Stimulated activated CD4-positive, alpha-beta T cell treated with anti-CD3 and anti-CD28 coated beads, Interleukin-2, amount 100 ng/mL, for 4 hours (primary cell): ENCODE measurements at places on chromosomes 7 and 10.

DNA sequence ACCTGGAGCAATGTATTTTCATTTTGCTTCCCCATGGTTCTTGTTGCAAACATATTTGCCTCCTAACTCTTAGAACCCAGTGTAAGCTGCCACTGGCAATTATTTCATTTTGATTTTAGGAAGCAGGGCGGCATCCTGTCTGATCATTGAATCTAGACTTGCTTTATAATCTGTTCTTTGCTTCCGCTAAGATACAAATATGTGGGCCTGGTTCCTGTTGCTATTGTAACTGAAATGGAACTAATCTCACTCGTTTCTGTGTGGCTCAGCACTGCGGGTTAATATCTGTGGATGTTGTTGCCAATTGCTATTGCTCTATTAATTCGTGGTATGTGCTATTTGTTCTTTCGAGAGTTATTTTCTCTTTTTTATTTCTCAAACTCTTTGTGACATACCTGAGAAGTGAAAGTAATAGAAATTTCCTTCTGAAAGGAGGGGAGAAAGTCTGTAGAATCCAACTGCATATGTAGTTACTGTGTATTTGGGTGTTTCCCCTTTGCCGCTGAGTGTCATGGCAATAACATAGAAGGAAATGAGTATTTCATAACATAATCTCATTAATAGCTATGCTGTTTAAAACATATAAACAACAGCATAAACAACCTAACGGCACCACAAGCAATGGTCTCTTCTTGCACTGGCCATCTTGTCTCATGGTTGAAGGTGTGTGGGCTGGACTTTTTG, 62.4 kb downstream of the FZD1 start:
- no peak for DNase-seq

DNA sequence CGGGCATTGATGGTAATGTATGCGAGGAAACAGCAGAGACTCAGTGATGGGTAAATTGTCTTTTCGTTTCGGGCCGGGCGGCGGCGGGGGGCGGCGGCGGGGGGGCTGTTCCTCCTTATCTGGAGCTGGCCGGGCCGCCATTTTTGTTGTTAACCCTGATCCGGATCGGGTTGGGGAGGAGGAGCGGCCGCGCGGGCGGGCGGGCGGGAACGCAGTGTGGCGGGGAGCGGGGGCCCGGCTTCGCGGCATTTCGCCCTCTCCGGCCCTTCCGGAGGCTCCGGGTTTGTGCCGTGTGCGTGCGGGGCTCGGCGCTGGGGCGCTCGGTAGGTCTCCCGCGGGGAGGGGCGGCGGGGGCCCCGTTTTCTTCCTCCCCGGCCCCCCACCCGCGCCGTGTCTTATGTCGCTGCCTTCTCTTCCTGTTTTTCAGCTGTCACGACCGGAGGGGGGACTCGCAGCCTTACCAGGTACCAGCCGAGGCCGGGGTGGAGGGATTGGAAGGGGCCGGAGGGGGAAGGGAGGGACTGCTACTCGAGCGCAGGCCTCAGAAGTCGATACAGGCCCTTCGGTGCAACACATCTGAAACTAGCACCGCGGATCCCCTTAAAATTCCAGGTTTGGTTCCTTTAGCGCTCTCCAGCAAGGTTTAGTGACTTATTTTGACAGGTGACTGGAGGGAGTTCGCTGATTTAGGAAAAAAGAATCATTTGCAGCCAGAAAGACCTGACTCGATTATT, 820 bp downstream of the WAC start:
- peak; percentile 52 for DNase-seq

GRCh38 chr10:7272008-7272407, 138.8 kb downstream of the SFMBT2 start:
- no peak for DNase-seq

DNA sequence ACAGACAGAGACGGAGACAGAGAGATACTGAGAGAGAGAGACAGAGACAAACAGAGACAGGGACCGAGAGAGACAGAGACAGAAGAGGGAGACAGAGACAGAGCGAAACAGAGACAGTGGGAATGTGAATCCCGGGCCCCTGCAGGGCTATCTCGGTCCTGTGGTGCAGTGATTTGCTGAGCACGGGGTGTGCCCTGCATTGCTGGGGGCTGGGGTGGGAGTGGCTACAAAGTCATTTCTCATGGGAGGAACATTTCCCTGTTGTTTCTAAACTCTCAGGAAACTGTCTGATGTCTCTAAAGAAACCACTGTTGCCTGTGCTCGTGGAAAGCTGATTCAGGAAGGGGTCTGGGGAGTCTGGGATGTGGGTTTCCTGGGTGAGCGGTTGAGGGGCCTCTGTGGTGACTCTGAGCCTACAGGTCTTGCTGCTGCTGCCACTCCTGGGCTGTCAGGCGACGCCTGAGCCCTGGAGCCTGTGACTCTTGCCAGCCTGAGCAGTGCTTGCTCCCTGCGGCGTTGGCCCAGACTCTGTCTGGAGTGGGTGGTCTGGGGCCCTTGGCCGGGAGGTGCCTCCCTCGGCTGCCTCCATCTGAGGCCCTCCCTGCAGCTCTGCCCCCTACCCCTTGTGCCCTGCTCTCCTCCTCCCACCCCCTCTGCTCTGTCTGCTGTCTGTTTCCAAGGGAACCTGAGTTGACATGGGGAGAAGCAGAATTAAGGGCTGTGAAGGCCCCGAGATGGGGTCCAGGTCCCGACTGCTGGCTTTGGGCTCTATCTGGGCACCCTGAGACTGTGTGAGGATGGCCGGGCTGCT, 292.0 kb downstream of the WDR37 start:
- no peak for DNase-seq

DNA sequence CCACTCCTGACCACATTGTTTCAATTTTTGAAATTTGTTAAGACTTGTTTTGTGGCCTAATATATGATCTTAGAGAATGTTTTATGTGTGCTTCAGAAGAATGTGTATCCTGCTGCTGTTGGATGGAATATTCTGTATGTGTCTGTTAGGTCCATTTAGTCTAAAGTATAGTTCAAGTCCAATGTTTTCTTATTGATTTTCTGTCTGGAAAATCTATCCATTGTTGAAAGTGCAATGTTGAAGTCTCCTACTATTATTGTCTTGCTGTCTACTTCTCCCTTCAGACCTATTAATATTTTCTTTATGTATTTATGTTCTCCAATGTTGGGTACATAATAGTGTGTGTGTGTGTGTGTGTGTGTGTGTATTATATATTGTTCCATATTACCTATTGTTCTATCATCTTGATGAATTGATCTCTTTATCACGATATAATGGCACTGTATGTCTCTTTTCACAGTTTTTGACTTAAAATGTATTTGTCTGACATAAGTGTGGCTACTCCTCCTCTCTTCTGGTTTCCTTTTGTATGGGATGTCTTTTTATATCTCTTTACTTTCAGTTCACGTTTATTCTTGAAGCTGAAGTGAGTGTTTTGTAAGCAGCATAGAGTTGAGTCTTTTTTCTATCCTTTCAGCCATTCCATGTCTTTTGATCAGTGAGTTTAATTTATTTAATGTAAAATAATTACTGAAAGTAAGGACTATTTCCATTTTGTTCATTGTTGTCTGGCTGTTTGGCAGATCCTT, 61.3 kb downstream of the AKR1D1 start:
- no peak for DNase-seq

DNA sequence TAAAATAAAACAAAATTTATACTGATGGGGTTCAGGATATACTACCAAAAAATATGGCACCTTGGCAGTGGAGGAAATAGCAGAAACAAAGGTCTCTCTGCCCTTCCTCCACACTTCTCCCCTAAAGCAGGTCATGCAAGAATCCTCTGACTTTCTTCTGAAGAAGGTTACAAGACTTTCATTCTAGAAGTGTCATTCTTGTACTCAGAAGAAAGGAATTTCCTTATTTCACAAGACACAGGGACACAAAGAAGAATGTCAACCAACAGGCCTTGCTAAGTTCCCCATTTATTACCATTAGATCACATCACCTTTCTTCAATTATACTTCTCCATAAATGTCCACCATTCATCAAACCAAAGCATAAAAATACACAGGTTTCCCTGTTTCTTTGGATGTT, 470.2 kb downstream of the PAXIP1 start:
- no peak for DNase-seq

- DNase-seq: no peak
Observed at GRCh38 chr7:30038196-30038980, 10.2 kb downstream of the PLEKHA8 start.

DNA sequence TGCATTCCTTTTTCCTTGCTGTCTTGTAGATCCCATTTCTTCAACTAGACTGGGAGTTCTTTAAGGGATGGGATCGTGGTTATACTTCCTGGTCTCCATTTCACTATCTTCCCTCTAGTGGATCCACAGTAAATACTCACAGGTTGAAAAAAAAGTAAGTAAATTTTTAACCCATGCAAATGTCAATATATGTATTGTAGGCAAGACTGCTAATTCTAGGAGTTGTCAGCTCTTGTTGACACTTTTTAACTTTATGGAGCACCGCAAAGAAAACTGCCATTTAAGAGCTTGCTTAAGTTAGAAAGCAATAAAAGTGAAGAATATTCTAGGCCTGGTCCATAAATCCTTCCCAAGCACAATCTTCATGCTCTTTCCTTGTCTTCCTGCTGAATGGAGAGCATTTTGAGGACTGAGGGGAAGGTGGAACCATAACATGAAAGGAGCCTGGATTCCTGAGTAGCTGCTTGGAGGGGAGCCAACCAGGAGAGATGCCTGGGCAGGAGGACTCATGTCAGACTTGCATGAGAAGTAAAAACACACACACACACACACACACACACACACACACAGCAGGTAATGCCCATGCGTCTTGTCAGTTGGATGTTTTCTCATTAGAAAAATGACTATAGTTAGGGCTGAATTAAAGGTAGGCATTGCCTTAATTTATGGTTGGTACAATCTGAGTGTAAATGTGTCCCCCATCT, 32.2 kb downstream of the VWA2 start:
- DNase-seq: no peak

DNA sequence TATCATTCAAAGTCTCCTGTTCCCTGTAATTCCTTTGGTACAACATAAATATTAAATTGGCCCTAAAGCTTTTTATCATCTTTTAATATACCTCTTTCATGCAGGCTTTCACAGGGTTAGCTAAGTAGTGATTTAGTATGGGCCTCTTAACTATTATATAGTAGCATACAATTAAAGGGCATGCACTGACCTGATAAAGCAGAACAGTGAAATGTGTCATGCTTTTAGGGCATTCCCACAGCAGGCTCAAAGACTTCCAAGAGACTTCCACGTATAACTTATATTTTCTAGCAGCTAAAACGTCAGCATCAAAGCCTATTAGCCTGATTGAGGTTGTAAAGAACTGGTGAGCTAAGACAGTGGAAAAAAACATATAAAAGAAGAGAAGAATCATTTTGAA, 35.3 kb downstream of the SAMD8 start:
- no peak for DNase-seq

DNA sequence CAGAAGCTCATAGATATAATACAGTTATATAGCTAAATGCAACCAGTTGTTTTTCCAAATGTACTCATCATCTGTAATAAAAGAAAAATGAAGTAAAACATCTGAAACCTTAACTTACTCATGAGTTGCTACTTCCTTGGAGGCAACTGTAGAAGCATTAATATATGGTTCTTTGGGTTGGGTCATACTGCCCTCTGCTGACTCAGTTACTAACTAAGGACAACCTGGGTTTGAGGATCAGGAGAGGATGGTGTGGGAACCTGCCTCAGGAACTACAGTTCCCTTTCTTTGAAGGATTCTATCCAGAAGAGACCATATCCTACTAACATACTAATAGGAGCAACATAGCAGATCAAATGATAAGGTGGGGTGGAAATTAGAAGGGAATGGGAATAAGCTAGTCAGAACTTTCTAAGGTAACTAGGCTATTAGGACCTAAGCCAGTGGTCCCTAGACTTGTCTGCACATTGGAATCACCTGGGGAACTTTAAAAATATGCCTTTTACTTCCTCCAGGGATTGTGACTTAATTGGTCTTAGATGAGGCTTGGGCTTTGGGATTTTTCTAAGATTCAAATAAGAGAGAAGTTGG, 20.7 kb downstream of the COX15 start:
- peak; percentile 6 for DNase-seq
